ENCODE measurements at places on chromosomes 6 and 20.

GRCh38 chr6:340991-341827, 48.9 kb downstream of the DUSP22 start:
- no peak for DNase-seq

DNA sequence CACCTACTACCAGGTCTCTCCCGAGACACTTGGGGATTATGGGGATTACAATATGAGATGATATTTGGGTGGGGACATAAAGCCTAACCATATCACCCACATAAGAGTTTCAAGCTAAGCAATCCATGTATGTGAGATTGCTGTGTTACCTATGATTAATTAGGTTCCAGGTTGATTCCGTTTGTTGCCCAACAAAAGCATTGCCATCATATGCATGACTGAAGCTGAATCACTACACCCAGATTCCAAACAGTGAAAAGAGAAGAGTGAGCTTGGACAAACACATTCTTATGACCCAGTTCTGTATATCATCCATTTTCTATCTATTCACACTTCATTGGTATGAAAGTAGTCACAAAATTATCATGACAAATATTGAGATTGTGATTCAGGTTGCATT, 952.5 kb upstream of the MAN1A1 start:
- DNase-seq: no peak

DNA sequence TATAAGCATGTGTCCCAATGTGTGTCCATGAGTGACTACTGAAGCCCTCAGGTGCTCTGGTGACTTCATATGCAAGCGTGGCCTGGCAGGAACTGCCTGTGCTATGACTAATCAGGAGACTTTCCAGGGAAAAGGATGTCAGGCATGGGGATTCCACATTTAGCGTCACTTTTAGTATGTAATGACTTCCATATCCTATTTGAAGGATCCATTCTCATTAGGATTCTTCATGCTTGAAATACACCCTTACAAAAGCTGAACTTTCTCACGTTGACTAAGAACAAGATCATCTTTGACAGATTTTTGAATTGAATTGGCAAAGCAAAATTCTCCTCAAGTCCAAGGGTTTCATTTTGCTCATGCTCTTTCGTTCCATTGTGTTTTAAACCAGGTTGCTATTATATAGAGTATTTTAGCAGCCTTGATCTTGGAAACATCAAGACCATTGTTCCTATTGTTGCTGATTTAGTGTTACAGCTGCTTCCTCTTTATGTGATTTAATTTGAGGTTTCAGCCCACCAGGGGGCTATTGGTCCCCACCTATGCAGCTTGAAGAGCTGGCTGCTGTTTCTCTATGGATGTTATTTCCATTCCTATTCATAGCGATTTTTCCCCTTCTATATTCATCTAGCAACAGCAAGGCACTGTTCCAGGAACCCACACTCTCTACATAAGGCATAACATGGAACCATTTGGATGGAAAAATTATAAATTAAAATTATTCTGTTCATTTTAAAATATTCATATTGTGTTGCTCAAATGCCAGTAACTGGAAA, 418.6 kb downstream of the CDKAL1 start:
- peak; percentile 57 for DNase-seq

DNA sequence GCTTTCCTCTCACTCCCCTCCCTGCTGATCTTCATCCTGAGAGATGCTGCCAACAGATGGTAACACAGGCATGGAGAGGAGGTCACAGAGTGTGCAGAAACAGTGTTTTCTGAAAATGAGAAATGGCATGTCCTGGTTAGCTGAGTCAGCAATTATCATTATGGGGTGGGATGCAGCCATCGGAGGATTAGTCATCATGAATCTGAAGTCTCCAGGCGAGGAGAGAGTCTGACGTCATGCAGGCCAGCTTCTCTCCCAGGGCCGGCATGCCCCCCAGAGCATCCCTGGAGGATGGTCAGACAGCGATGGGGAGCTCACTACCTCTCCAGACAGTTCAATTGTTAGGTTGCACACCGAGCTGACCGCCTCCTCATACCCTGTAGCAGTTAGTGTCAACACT, 4.7 kb upstream of the GTSF1L start:
- no peak for DNase-seq

GRCh38 chr6:34074064-34074742, 71.7 kb downstream of the GRM4 start:
- DNase-seq: no peak

DNA sequence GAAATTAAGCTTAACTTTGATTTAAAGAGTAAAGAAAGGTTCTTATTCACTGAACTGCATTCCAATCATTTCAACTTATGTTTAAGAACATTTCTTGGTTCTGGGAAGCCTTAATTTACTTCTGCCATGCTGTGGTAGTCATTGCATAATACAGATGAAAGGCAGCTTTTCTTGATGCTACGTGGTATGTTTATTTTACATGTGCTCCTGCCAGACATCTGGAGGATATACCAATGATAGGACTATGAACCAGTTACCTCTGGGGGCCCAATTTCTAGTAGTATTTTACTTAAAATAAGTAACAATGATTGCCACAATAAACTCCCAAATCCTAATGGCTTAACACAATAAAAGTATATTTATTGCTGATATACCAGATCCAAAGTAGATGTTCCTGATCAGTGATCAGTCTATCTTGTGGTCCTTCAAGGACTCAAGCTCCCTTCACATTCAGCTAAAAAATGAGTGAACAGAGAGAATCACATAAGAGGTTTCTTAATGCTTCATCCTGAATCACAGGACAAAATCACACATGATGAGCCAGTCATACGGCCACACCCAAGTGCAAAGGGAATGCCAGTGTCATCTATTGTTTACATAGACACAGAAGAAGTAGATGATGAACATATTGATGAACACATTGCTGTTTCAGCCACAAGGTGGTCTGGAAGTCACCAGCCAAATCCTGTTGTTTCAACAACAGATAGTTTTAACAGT, 56.5 kb upstream of the CCN2 start:
- no peak for DNase-seq

- DNase-seq: no peak
These were observed 19.9 kb downstream of the SLC2A4RG start for GRCh38 chr20:63759377-63759901.

- no peak for DNase-seq
These were observed 155.5 kb upstream of the MLN start for GRCh38 chr6:33959329-33959651.

DNA sequence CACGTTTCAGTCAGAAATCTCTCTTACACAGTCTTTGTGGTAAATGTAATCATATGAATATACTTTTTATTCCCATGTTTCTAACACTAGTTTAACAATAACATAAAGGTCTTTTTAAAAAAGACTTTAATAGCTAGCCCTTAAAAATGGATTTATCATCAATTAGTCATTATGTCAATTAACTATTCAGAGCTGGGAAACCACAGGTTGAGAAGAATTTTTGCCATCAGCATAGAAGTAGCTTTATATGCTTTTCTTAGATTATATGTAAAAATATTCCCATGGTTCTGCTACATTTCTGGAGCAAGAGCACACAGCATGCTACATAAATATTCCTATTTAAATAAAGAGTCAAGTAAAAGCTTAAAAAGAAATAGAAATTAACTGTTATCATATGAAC, 35.5 kb downstream of the ASCC3 start:
- DNase-seq: no peak

GRCh38 chr6:41784581-41785171, 2.8 kb upstream of the TOMM6 start:
- no peak for DNase-seq

- no peak for DNase-seq
These were observed 87.4 kb downstream of the GJA1 start for GRCh38 chr6:121522771-121523386.

- no peak for DNase-seq
These were observed 59.2 kb upstream of the DUSP22 start for GRCh38 chr6:232982-233640.

DNA sequence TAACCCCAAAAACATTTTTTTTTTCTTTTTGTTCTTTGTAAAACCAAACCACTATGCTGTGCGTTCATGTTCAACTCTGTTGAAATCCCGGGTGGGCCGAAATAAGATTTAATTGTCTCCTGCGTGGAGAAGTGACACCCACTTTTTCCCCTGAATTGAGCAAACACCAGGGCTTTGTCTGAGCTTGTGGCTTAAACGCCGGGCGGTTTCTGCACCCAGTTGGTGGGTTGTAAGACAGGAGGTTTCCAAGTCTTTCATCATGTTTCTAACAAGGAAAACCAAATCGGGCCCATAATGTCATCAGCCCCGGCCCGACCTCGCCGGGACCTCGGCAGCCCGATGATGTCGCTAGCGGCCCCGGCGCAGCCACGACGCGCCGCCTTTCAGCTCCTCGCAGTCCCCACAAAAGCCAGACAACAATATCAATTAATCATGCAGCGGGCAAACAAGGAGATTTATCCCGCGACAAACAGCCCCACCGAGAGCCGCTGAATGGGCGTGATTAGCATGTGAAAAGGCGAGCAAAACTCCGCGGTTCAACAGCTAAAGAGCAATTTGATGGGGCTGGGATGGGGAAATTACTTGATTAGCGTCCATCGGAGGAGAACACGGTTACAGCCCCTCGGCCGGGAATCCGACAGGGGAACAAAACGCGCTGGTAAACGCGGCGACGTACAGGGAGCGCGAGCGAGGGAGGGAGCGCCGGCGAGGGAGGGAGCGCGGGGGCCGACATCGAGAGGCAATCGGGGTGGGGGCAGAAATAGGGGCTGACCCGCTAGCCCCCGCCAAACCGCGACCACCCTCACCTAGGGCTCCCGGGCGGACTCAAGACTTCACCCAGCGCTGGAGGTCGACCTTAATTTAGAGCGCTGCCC, 5.3 kb downstream of the LINC00237 start:
- DNase-seq: no peak

DNA sequence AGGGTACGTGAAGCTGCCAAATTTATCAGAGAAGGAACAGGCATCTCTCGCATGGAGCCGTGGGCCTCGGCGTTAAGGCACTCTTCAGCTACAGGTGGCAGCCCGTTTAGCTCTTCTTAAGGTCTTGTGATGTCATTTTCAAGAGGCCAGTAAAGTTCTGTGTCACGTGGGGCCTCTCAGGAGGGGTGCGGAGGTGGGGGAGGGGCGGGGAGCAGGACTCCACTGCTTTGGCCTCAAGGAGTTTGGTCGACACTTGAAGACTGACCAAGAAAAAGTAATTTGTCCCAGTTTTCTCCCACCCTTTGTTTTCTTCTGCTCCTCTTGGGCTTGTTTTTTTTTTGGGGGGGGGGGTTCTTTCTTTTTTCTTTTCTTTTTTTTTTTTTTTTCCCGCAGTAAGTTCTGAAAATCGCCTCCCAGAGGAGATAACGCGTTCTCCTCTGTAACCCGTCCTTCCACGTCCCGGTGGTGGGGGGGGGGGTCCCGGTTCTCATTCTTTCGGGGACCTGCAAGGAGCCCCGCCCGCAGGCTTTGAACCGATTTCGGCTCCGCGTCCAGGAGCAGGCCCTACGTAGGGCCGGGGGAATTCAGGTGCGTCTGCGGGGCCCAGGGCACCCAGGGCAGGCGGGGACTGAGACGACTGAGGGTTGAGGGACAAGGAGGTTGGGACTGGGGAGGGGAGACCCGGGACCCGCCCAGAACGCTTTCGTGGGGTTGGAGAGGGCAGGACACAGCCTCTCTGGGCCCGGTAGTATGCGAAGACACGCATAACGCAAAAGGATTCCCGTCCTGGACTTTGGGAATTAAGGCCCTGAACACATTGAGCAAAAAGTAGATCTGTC, 26.0 kb downstream of the GPX6 start:
- no peak for DNase-seq

DNA sequence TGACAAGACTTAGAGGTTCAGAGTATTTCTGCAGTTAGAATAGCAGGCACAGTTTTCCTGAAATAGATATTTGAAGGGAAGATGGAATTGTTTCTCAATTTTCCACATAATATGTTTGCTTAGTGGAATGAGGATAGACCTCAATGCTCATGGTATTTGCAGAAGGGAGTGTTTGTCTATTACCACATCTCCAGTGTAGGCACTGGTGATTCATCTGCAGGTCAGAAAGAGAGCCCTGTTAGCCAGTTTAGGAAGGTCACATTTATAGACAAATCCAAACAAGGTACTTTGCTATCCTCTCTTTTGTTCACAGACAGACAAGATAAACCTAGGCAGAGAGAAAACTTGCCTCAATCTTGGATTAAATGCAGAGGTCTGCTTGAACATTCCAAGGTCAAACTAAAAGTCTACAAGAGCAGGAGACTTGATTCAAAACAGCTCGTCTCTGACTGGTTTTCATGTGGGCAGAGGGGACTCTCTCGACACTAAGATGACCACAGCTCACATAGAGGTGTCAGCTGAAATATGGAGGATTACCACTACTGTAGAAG, 22.8 kb downstream of the ISM1 start:
- DNase-seq: peak; percentile 18

GRCh38 chr20:30511322-30512030, 746.0 kb upstream of the DEFB115 start:
- DNase-seq: no peak

DNA sequence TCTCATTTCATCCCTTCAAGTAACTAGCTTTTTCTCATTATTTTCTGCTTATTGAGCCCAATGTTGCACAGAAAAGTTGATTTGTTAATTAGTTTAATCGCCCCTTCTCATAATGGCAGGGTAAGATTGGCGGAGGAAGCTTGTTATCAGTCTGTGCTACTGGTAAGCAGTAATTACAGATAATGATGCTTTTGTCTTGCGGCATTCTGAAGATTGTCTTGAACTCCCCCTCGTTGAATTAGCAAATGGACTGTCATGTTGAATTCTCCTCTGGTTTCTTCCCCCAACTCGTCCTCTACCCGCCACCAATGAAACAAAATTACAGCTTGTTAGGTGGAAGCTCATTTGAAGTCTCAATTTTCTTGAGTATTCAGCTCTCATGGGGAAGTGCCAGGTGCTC, 39.4 kb downstream of the PRDM13 start:
- DNase-seq: no peak

Data from SHP77 (cell line).